Activated B cell treated with CpG ODN at 0.5 μM for 24 hours (primary cell): ENCODE measurements at places on chromosomes 16 and 17. TPM values are rescaled to one million over a fixed set of nuclear protein-coding genes. Genes with fewer than 3 reads are reported as not detected.

GRCh38 chr16:78390508-78391324 lies 291.3 kb downstream of the WWOX start:
- H3K36me3 ChIP-seq = peaks cover 6% of the 10 kb centered on the region
- DNase-seq = no peak
- H3K4me3 ChIP-seq = no peak overlapping the region
- H3K4me1 ChIP-seq = no peaks in the 10 kb centered on the region
- no peak overlapping the region for H3K27ac ChIP-seq

- peaks cover 2% of the 10 kb centered on the region for H3K36me3 ChIP-seq
- H3K27ac ChIP-seq = peak overlapping the region; percentile 41
- H3K27me3 ChIP-seq = no peaks in the 10 kb centered on the region
- no peak overlapping the region for H3K4me3 ChIP-seq
- DNase-seq = peak; percentile 66
- peaks cover 42% of the 10 kb centered on the region for H3K4me1 ChIP-seq
These were observed 4.8 kb upstream of the ARL4D start for GRCh38 chr17:43393944-43394482.

- H3K4me3 ChIP-seq = no peak overlapping the region
- peaks cover 40% of the 10 kb centered on the region for H3K27me3 ChIP-seq
These were observed 32.4 kb upstream of the ENPP7 start for GRCh38 chr17:79698146-79698846.

TNFRSF13B gene
- 316 and 342 TPM in 2 replicates for total RNA-seq

GRCh38 chr17:35870906-35871819 lies 2.5 kb upstream of the HEATR9 start:
- H3K27ac ChIP-seq = no peak overlapping the region
- H3K36me3 ChIP-seq = no peaks in the 10 kb centered on the region

DNA sequence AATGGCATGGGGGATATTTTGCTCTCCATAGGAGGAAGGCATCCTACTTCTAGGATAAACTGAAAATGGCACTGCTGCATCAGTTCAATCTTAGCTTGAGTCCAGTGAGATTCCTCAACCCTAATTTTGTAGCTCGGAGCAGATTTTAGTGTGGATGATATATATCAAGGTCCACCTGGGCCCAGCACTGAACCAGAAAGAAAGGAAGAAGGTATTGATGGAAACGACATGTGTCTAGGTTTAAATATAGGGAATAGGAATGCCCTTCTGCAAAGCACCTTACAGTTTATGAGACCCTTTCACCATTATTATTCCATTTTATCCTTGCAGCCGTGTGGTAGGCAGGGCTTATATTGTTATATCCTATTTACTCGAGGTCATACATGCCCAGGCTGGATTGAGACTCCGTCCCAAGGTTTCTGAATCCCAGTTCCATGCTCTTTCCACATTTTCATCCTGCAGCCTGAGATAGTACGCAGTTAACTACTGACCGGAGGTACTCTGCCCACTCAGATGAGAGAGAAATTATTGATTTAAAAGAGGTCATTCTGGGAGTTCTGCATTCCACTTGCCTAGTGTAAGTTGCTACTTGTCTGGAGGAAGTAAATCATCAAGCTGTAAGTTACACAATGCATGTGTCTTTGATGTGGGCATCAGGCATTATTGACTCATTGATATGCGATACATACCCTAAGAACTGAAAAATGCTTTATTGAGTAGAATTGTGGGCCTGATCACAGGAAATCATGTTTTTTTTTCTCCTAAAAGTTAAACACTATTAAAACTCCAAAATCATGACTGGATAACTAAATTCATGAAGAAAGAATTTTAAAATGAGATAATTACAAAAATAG lies 10.1 kb downstream of the KRT39 start:
- no peaks in the 10 kb centered on the region for H3K4me1 ChIP-seq
- H3K36me3 ChIP-seq = no peaks in the 10 kb centered on the region
- DNase-seq = no peak
- H3K4me3 ChIP-seq = no peak overlapping the region
- H3K27me3 ChIP-seq = peaks cover 11% of the 10 kb centered on the region

DNA sequence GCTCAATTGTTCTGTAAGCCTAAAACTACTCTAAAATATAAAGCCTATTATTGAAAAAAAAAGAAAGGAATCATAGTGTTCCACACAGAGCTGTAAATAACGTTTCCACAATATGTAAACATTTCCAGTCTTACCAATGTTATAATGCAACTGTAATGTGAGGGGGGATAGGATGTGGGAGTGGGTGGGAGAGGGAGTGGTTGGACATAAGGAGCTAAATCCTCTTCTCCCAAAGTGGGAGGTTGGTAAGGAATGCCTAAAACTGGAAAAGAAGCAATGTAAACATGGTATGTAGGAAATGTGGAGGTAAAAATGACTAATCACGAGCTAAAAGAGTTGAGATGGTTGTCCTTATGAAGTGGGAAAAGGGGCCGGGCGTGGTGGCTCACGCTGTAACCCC lies 17.6 kb upstream of the SBK1 start:
- H3K4me1 ChIP-seq = peaks cover 8% of the 10 kb centered on the region
- H3K27ac ChIP-seq = no peak overlapping the region
- peaks cover 33% of the 10 kb centered on the region for H3K27me3 ChIP-seq

DNA sequence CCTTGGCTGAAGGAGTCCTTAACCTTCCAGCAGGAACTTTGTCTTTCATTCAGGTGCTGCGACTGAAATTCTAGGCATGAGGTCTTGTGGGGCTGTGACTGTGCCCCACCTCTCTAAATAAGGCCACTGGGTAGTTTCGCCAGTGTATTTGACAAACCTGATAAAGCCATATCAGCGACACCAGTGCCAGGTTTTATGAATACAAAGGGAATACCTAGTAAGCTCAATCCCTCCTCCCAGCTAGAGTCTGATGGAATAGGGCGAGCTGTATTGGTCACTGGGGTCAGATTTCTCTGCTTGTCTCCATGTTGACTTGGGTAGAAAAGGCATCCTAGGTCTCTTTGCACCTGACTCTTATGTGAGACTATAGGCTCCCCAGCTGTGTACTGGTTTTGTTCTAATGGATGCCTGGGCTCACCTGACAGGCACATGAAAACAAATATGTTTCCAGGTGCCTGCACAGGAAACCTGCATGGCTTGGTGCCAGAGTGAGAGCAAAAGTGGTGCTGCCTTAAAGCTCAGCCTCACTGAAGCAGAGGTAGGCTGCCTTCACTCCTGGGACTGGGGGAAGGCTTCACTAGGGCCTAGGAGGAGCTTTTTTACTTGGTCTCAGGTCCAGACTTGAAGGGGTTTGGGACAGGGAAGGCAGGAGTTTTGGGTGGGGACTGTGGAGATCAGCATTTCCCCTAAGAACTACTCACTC lies 8.3 kb downstream of the SLC7A6 start:
- peaks cover 55% of the 10 kb centered on the region for H3K36me3 ChIP-seq
- H3K4me1 ChIP-seq = peaks cover 63% of the 10 kb centered on the region
- no peaks in the 10 kb centered on the region for H3K27me3 ChIP-seq
- DNase-seq = no peak
- H3K4me3 ChIP-seq = peak overlapping the region; percentile 46

DNA sequence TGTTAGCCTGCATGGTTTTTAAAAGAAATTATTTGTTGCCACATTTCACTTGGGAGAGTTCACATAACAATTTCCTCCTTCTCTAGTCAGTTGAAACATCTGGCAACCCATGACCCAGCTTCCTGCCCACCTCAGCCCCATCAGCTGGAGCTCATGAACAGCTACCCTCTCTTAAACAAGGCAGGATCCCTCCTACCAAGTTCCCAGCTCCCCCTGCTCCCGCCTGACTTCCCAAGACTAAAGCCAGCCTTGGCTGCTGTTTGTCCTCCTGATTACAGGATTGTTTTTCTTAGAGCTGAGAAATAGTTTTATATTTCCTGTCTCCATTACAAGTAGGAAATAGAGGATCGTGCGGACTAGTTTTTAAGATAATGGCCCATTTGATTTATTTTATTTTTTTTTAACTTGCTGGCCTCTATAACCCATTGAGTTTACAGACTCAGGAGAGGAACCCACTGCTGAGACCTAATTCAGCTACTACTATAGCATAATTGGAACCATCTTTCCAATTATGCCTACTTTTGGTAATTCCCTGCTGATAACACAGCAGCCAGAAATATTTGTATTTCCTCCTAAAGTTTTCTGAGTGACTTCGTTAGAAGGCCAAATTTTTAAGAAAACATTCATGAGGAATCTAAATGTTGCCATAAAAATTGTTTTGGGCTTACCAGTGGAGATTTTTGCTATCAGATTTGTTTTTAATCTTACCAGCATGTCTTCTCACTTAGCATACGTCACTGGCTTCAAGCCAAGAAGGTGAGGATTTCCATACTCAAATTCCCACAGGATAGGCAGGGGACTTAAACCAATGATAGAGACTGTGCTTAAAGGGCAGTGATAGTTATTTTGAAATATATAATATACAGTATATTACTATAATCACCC lies 90.0 kb downstream of the ELAC2 start:
- H3K4me3 ChIP-seq = no peak overlapping the region
- no peak overlapping the region for H3K27ac ChIP-seq
- DNase-seq = no peak

ARL4D gene
- total RNA-seq = 5.8 and 6.4 TPM in 2 replicates

TPPP3 gene
- total RNA-seq = 0.15 TPM in 1 of 2 replicates, not detected in the other

GRCh38 chr17:9862220-9862619 lies 36.5 kb downstream of the GLP2R start:
- no peaks in the 10 kb centered on the region for H3K36me3 ChIP-seq
- no peak for DNase-seq
- no peak overlapping the region for H3K27ac ChIP-seq
- peaks cover under 1% of the 10 kb centered on the region for H3K27me3 ChIP-seq

DNA sequence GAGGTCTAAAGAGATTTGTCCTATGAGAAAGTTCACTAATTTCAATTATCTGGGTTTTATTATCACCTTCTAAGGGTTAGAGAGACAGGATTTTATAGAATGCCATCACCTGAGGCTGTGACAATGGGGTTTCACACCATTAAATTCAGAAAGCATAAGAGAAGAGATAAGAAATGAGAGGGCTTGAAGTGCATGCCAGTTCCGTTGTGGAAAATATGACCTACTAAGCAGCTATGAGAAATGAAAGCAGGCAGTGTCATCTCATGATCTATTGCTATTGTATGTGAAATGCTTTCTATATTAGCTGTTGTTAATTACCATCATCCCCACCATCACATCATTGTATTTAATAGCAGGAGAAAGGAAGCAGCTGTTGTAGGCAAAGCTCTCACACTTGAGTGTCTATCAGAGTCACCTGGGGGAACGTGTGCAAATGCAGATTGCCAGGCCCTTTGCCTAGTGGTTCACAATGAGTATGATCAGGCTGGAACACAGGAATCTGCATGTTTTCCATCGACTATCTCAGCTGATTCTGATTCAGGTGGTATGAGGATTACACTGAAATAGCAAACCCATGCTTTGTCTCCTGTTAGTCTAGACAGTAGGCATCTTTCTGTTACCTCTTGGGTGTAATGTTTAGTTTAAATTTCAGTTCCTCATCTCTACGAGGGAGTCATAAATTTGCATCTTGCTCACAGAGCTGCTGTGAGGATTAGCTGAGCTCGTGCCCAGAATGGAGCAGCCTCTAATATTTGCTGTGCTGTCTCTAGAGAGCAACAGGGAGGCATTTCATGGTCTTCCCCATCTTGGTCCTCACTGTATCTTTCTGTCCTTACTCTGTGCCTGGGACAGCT lies 256.4 kb downstream of the CDH13 start:
- peaks cover 11% of the 10 kb centered on the region for H3K4me1 ChIP-seq
- H3K36me3 ChIP-seq = no peaks in the 10 kb centered on the region
- no peak for DNase-seq
- no peak overlapping the region for H3K4me3 ChIP-seq

GRCh38 chr17:42848093-42848492 lies 2.9 kb upstream of the AOC3 start:
- no peak overlapping the region for H3K27ac ChIP-seq
- peaks cover 28% of the 10 kb centered on the region for H3K36me3 ChIP-seq
- no peak for DNase-seq
- no peak overlapping the region for H3K4me3 ChIP-seq

HID1 gene
- total RNA-seq = 1.5 and 2.1 TPM in 2 replicates

- H3K4me1 ChIP-seq = peaks cover 27% of the 10 kb centered on the region
- peak overlapping the region; percentile 79 for H3K4me3 ChIP-seq
- H3K36me3 ChIP-seq = no peaks in the 10 kb centered on the region
- peaks cover 1% of the 10 kb centered on the region for H3K27me3 ChIP-seq
These were observed 6.0 kb upstream of the ZNF205 start for GRCh38 chr16:3106205-3106928.

TLCD3B gene
- not detected in 2 replicates for total RNA-seq

GRCh38 chr16:3459401-3460090 lies 16.1 kb downstream of the NAA60 start:
- H3K36me3 ChIP-seq = no peaks in the 10 kb centered on the region
- peak overlapping the region; percentile 89 for H3K4me3 ChIP-seq

GRCh38 chr17:72392056-72393010 lies 271.5 kb downstream of the SOX9 start:
- H3K27ac ChIP-seq = no peak overlapping the region
- H3K4me1 ChIP-seq = peaks cover 4% of the 10 kb centered on the region
- no peak overlapping the region for H3K4me3 ChIP-seq
- H3K27me3 ChIP-seq = no peaks in the 10 kb centered on the region
- no peaks in the 10 kb centered on the region for H3K36me3 ChIP-seq

DNA sequence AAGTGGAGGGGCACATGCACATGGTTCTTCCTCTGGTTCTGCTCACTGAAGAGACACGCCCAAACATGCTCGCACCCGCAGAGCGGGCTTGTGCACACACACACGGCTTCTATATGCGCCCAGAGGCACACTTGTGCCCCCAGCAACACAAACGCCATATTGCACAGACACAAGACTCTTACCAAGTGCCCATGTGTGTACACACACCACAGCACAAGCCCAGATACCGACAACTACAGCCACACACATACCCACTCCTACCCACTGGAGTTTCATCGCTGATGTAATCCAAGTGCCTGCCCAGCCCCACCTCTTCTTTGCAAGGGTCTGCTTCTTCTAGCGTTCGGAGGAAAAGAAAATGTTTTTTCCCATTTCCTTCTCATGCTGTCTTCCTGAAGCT lies 6.5 kb upstream of the PRR29 start:
- H3K27me3 ChIP-seq = no peaks in the 10 kb centered on the region
- H3K4me1 ChIP-seq = peaks cover 26% of the 10 kb centered on the region
- no peak overlapping the region for H3K27ac ChIP-seq

DNA sequence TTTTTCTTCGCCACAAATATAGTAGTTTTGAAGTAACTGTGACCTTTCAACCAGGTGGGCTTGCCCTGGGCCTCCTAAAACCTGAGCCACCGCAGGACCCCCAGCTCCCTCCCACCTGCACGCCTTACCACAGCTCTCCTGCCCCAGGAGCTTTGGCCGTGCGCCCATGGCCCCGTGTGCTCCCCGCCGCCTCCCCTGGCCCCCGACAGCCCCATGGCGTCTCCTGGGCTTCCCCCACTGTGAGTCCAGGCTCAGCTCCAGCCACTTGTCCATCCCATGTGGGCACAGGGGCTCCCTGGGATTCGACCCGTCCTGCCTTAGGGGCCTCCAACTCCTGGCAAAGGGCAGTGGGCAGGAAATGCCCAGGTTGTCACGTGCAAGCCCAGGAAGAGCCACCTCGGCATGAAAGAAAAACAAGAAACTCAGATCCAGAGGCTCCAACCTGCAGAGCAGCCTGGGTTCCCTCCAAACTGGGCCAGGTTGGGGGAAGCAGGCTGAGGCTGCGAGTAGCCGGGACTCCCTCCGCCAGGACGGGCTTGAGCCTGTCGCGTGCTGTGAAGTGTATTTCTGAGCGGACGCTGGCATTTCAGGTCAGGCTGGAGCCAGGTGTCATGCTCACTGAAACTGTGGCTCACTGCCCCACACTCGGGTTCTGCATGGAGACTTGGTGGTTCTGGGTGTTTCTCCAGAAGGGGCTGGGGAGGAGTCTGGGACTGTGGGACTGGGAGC lies 5.8 kb downstream of the LGALS3BP start:
- no peaks in the 10 kb centered on the region for H3K36me3 ChIP-seq
- DNase-seq = no peak
- H3K4me3 ChIP-seq = no peak overlapping the region
- H3K4me1 ChIP-seq = peaks cover 14% of the 10 kb centered on the region
- H3K27me3 ChIP-seq = no peaks in the 10 kb centered on the region

TBC1D3E gene
- 1.3 and 1.6 TPM in 2 replicates for total RNA-seq

G6PC1 gene
- total RNA-seq = not detected in 2 replicates

SLC52A1 gene
- 0.09 TPM in 1 of 2 replicates, not detected in the other for total RNA-seq

ARMC5 gene
- 10.9 TPM in 2 replicates for total RNA-seq

HOXB2 gene
- total RNA-seq = 2.2 and 2.9 TPM in 2 replicates
